ENCODE measurements at places on chromosomes 12 and 14.

DNA sequence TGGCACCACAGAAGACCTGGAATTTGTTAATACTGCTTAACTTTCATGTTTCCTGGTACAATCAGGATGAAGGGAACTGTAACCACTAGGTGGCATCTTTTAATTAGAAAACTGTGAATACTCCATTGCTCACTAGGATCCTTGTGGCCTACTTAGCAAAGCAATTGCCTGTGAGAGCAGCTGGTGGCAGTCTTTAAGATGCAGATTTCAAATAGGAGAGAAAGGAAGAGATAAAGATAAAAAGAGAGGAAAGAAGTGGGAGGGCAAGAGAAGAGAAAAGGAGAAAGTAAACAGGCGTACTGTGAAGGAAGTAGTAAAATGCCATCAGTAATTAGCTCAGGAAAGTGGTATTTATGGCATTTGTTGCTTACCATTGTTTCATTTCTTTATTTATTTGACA is 114.5 kb downstream of the RAD51B start:
- peak; percentile 65 for DNase-seq

DNA sequence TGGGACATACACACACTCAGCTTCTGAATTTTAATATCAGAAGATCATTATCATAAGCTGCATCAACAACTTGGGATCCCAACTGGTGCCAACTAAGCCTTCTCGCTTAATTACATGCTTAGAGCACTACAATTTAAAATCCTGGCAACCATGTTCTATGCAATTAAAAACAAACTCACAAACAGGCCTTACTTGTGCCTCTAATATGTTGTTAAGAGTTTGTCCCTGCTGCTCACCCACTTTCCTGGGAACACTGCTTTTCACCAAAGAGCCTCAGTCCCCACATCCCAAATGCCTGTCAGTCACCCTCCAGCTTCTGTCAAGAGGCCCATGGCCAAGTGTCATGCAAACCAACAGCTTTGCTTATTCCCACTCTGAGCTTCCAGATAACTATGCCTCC is 69.7 kb downstream of the TTC9 start:
- DNase-seq = no peak

- no peak for DNase-seq
Measured at GRCh38 chr12:80892597-80893445, 44.9 kb downstream of the LIN7A start.

GRCh38 chr12:108696111-108696995 is 35.0 kb downstream of the CORO1C start:
- DNase-seq = peak; percentile 63

DNA sequence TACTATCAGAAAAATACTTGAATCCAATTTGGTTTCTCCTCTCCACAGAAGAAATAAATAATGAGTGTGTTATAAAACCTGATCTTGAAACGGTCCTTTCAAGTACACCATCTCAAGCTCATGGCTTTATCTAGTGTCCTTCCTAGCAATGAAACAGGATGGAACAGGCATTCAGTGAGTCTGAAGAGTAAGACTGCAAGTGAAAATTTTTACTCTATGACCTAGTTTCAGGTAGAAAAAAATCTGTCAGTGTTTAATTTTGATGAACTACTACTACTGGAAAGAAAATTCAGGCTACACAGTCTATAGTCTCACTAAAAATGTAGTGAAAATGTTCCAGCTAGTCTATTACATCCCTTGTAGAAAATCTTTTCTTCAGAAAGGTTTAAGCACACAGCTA is 7.7 kb downstream of the CBX5 start:
- DNase-seq = no peak

- no peak for DNase-seq
Measured at GRCh38 chr12:54437697-54438096, 18.6 kb upstream of the ITGA5 start.

GRCh38 chr12:52949413-52950331 is 754 bp downstream of the KRT18 start:
- peak; percentile 51 for DNase-seq
